ENCODE measurements at places on chromosomes 4 and X. TPM values are rescaled to one million over a fixed set of nuclear protein-coding genes. Genes with fewer than 3 reads are reported as not detected.

DNA sequence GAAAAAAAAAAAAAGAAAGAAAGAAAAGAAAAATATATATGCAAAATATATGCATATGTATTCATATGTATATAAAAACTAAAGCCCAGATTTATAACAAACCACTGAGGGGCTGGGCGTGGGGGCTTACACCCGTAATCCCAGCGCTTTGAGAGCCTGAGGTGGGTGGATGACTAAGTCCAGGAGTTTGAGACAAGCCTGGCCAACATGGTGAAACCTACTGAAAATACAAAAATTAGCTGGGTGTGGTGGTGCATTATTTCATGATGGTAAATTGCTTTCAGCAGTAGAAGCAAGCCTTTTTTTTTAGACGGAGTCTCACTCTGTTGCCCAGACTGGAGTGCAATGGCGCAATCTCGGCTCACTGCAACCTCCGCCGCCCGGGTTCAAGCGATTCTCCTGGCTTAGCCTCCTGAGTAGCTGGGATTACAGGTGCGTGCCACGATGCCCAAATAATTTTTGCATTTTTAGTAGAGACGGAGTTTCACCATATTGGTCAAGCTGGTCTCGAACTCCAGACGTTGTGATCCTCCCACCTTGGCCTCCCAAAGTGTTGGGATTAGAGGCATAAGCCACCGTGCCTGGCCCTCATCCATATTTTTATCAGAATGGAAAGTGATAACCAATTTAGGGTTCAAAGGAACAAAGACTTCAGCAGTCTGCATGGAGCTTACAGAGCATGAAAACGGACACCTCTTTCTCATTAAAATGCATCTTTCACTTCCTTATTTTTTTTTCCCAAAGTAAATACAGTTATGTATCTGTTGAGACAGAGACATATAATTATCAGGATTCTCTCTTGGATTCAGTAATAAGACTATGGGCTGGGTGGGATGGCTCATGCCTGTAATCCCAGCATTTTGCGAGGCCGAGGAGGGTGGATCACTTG, 27.7 kb upstream of the MOB1B start:
- H3K27me3 ChIP-seq, result no peaks in the 10 kb centered on the region
- no peak overlapping the region for H3K27ac ChIP-seq
- no peaks in the 10 kb centered on the region for H3K36me3 ChIP-seq
- no peaks in the 10 kb centered on the region for H3K4me1 ChIP-seq
- H3K4me3 ChIP-seq, result no peak overlapping the region

DNA sequence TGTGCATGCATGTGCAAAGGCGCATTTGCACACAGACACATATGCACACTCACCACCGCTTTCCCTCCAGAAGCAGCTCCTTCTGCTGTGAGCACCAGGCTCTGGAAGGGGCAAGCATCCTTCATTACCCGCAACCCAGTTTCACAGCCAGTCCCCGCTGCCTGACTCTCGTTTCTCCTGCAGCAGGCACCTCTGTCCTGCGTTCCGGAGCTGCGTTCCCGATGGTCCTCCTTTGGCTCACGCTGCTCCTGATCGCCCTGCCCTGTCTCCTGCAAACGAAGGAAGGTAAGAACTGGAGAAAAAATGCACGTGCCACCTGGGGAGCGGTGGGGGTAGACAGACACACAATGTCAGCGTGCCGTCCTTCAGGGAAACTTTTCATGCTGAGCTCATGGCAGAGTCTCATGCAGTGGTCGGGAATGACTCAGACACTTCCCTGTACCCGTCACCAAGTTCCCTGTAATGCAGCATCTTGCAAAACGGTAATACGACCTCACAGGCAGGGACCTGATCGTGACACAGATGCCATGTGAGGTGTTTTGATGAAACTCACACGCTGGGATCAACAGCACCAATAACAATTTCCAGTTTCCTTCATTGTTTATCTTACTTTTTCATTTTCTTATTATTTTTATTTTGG, 5.1 kb downstream of the IL3RA start:
- H3K4me1 ChIP-seq, result no peaks in the 10 kb centered on the region
- no peaks in the 10 kb centered on the region for H3K36me3 ChIP-seq
- DNase-seq, result no peak
- no peak overlapping the region for H3K4me3 ChIP-seq
- no peaks in the 10 kb centered on the region for H3K27me3 ChIP-seq

GRCh38 chr4:6200011-6200921, at the start of gene JAKMIP1:
JAKMIP1 (minus strand) TSS chr4:6200549; CDS start chr4:6112850, 87,699 bp downstream.
- H3K27me3 ChIP-seq, result no peaks in the 10 kb centered on the region
- H3K36me3 ChIP-seq, result peaks cover 5% of the 10 kb centered on the region
- H3K27ac ChIP-seq, result no peak within 1 kb of the TSS
- DNase-seq, result no peak
- H3K4me3 ChIP-seq, result no peak within 1 kb of the TSS
- no peaks in the 10 kb centered on the region for H3K4me1 ChIP-seq

- no peak overlapping the region for H3K4me3 ChIP-seq
- H3K27me3 ChIP-seq, result no peaks in the 10 kb centered on the region
- no peaks in the 10 kb centered on the region for H3K36me3 ChIP-seq
- no peaks in the 10 kb centered on the region for H3K4me1 ChIP-seq
Measured at GRCh38 chrX:49230500-49231232, 2.5 kb downstream of the CACNA1F start.

GRCh38 chr4:146261041-146261440, 46.7 kb downstream of the REELD1 start:
- no peak for DNase-seq
- no peak overlapping the region for H3K4me3 ChIP-seq
- H3K36me3 ChIP-seq, result peaks cover 6% of the 10 kb centered on the region
- H3K4me1 ChIP-seq, result no peaks in the 10 kb centered on the region
- H3K27me3 ChIP-seq, result no peaks in the 10 kb centered on the region

DNA sequence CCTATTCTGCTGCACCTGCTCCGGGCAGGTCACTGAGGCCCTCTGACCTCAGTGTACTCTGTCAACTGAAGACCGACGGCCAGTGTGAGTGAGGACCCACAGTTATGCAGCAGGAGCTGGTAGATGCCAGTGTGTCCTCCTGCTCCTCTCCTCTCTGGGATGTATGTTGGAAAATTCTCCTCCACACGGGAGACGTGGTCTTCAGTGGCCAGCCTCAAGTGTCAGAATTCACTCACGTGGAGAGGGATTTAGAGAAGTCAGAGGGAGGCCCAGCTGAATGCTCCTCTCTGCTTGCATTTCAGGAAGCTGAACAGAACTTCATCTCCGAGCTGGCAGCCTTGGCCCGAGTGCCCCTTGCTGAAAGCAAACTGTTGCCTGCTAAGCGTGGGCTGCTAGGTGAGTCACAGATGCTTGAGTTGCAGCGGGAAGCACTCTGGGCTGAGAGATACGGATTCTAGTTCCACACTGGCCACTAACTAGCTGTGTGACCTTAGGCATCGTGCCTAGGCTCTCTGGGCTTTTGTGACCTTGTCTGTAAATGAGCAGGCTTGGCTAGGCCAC, 83.6 kb downstream of the CRMP1 start:
- no peaks in the 10 kb centered on the region for H3K27me3 ChIP-seq
- peaks cover 72% of the 10 kb centered on the region for H3K36me3 ChIP-seq

DNA sequence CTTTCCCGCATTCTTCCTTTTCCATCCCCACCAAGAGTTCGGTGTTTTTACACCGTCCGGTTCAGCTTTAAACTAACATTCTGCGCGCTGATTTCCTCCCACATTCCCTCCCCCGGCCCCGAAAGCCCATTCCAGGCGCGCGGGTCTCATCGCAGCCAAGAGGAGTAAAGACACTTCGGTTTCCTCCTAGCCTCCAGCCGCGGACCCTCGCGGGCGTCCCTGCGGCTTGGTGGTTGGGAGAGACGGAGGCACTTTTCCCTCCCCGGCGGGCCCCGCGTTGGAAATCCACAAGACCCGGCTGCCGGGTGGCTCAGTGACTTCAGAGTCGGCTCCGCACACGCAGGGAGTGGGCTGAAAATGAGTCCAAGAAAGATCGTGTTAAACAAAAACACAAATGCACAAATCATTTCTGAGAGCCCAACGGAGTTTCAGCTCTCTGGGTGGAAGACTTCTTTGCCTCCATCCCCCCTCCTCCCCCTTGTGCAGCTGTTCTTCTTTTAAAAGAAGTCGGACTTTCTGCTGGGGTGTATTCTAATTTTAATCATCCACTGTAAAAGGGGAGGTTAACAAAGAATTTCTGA, 2.0 kb upstream of the ARX start:
- DNase-seq, result no peak
- no peaks in the 10 kb centered on the region for H3K36me3 ChIP-seq
- H3K27ac ChIP-seq, result no peak overlapping the region
- H3K4me3 ChIP-seq, result no peak overlapping the region
- H3K4me1 ChIP-seq, result peaks cover 5% of the 10 kb centered on the region

GRCh38 chr4:13541720-13542576, 2.4 kb downstream of the NKX3-2 start:
- H3K27me3 ChIP-seq, result no peaks in the 10 kb centered on the region
- no peak overlapping the region for H3K4me3 ChIP-seq

DNA sequence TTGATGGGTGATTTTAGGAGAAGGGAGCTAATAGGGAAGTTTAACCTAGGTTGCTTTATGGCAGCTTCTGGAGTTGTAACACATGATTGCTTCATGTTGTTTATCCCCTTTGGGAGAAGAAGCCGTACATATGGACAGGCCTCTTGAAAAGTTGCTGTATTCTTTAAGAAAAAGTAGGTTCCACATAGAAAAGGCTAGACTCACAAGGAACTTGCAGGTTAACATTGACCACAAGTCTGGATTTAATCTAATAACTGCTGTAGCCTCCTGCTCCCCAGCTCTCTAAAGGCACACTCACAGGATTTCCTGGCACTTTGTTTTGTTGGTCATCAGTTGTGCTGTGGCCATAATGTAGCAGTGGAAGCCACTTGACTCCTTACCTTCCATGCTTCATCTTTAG, 19.7 kb downstream of the FNIP2 start:
- no peak overlapping the region for H3K27ac ChIP-seq
- no peak overlapping the region for H3K4me3 ChIP-seq
- H3K27me3 ChIP-seq, result no peaks in the 10 kb centered on the region
- H3K4me1 ChIP-seq, result peaks cover 17% of the 10 kb centered on the region
- H3K36me3 ChIP-seq, result no peaks in the 10 kb centered on the region
- no peak for DNase-seq

- peaks cover 6% of the 10 kb centered on the region for H3K36me3 ChIP-seq
- no peak overlapping the region for H3K27ac ChIP-seq
- H3K27me3 ChIP-seq, result no peaks in the 10 kb centered on the region
- no peak for DNase-seq
Measured at GRCh38 chr4:8195841-8196458, 3.1 kb upstream of the SH3TC1 start.

The GPR50 gene
- total RNA-seq, result not detected

The GNL3L gene
- 37.6 TPM for total RNA-seq

The TKTL1 gene
- total RNA-seq, result not detected

The IRF2 gene
- total RNA-seq, result 20.8 TPM

The ANXA10 gene
- total RNA-seq, result not detected

The CDKN2AIP gene
- 13.4 TPM for total RNA-seq

The ARHGAP6 gene
- total RNA-seq, result not detected

Measured in MCF 10A (cell line).